ENCODE measurements at places on chromosomes 2 and 18. TPM values are rescaled to one million over a fixed set of nuclear protein-coding genes. Genes with fewer than 3 reads are reported as not detected.

Gene TUBB6
- 456 TPM for polyA plus RNA-seq

Gene NEB
- 0.11 TPM for polyA plus RNA-seq

Gene SERPINB3
- polyA plus RNA-seq = not detected

Gene IL36B
- polyA plus RNA-seq = not detected

Gene MROH2A
- not detected for polyA plus RNA-seq

Gene MYOM1
- 0.42 TPM for polyA plus RNA-seq

Gene MAP2
- 1.1 TPM for polyA plus RNA-seq

Gene CDH19
- not detected for polyA plus RNA-seq

Gene ZNF385B
- 0.30 TPM for polyA plus RNA-seq

Gene FABP1
- polyA plus RNA-seq = not detected

Gene CRACDL
- not detected for polyA plus RNA-seq

Gene LRATD1
- 0.86 TPM for polyA plus RNA-seq

Gene HOXD12
- 0.14 TPM for polyA plus RNA-seq

Gene STAT4
- polyA plus RNA-seq = 1.9 TPM

Gene CPS1
- polyA plus RNA-seq = 1.8 TPM

Gene UGT1A3
- not detected for polyA plus RNA-seq

Gene TMEM247
- not detected for polyA plus RNA-seq

Gene TACR1
- polyA plus RNA-seq = 0.05 TPM

Gene CDH2
- 107 TPM for polyA plus RNA-seq

Gene CCDC150
- polyA plus RNA-seq = 2.5 TPM

- DNase-seq = no peak
These were observed 7.3 kb downstream of the XRCC5 start for GRCh38 chr2:216116418-216116817.

DNA sequence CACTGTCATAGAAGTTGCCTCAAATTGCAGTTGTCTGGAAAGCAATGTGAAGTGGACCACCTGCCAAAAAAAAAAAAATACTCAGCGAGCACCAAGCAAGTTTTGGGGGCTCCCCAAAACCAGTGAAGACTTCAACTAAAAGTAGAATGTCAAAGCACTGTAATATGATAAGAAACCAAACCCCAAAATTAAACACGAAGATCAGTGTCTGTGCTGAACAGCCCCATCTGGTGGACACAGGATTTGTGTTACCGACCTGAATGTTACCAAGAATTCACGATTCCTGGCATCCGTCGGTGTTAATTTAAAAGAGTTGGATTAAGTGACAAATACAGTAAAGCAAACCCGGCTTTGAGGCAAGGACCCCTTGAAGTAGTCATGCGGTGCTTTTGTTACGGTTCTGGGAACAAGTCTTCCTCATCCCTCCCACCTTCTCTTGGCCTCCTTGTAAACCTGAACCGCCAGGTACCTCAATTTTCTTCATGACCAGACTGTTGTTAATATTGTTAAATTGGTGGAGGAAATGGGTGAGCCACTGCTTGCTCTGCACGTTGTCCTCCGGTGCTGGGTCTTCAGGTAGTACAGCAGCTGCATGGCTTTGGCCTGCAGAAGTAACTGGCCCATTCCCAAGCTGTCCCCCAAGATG, 31.3 kb upstream of the SSB start:
- DNase-seq = peak; percentile 78

GRCh38 chr2:174263997-174264396, 15.7 kb upstream of the OLA1 start:
- DNase-seq = peak; percentile 80

GRCh38 chr2:169225233-169225750, 137.0 kb downstream of the LRP2 start:
- no peak for DNase-seq

- DNase-seq = no peak
These were observed 705.1 kb upstream of the GCFC2 start for GRCh38 chr2:76415821-76416220.

- peak; percentile 40 for DNase-seq
These were observed 51.4 kb downstream of the ZFP36L2 start for GRCh38 chr2:43175020-43175441.

DNA sequence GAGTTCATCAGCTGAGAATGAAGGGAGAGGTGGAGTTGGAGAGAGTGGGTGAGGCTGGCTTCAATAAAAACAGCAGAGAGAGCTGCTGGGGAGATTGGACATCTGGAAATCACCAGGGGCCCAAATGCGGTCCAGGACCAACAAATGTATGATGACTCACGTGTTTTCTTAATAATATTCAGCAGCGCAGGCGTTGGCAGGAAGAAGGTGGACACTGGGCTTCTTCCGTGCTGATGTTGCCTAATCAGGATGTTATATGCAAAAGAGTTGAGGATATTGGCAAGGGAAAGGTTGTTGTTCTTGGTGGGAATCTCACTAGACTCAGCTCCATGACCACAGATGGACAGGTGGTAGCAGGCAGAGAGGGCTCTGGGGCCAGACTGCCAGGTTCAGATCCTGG, 12.8 kb upstream of the PLA2R1 start:
- peak; percentile 98 for DNase-seq

- no peak for DNase-seq
These were observed 25.2 kb upstream of the FRZB start for GRCh38 chr2:182891611-182892010.

- peak; percentile 24 for DNase-seq
These were observed 5.7 kb downstream of the ITGB6 start for GRCh38 chr2:160194351-160194750.

DNA sequence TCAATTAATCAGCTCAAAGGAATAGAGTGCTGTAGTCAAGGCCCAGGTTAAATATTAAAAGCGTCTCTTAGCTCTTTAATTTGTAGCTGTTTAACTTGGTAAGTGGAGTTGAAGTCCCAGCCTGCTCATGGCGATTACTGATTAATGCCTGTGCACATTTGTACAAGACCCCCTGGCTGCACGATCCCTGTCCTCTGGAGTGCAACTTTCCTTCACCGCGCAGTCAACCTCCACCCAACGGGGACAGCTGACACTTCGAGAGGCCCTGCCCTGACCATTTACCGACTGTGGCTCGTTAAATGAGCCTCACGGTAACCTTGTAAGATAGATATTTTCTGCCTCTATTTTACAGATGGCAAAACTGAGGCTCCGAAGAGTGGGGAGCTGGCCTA, 5.5 kb upstream of the CYS1 start:
- DNase-seq = no peak

DNA sequence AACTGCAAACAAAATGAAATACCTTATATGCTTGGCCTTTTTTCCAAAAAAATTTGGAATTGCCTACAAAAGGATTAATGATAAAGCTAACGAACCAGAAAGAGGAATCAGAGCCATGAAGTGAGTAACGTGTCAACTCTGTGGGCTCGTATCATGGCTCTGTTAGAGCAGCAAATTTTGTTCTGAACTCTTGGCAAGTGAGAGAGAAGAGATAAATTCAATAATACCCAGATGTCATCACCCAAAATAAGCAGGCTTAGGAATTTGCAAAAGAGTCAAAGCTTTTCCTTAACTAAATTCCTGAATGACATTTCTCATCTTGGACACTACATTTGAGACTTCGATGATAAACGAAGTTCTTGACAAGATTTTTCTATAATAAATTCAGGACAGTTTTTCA, 4.4 kb downstream of the TXNDC2 start:
- no peak for DNase-seq

DNA sequence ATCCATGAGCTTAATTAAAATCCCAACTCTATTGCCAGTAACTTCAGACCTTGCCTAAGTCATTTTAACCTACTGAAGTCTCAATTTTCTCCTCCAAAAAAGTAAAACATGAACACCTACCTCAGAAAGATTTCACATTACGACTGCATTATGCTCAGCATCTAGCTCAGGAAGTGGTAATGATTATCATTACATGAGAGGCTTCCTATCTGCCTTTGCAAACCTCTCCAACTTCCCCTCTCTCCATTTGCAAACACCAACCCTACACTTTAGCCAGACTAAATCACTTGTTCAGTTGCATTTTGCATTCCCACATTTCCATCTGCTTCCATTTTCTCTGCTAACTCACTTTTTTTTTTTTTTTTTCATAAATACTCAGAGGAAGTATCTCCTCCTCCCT, 6.8 kb downstream of the SLC38A11 start:
- no peak for DNase-seq

GRCh38 chr2:26640331-26640745, 828 bp downstream of the CIB4 start:
- peak; percentile 65 for DNase-seq

DNA sequence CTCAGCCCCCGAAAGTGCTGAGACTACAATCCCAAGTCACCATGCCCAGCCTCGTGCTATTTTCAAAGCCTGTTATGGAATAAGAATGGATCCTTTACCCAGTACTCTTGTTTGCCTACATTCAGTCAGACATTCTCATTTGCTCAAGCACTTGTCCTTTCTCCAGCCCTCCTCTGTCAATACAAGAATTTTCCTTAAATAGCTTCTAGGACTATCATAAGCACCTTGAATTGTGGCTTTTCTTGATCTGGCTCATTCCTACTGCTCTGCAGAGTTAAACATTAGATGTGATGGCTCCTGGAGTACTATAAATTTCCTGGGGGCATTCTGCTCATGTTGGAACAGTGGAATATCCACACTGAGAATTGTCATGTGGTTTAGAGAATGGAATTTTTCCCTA, 506.1 kb downstream of the ARHGAP15 start:
- DNase-seq = no peak

DNA sequence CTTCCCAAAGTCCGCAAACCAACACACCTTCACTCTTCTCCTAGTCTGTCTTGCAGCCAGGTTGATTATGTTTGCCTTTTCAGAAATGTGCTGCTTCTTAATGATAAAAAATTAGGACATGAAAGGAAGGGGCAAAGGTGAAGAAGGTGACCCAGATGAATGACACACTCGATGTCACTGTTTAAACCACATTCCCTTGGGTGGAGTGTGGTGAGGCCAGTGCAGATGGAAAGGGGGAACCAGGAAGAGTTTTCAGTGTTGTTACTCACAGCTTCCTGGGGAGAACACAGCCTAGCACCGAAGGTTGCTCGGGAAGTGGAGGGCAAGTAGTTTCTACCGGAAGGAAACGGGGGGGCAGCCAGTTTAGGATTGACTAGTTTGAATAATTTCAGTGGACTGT, 57.2 kb upstream of the BOD1L2 start:
- DNase-seq = no peak

GRCh38 chr2:217988014-217988839, 14.6 kb downstream of the TNS1 start:
- DNase-seq = peak; percentile 82

DNA sequence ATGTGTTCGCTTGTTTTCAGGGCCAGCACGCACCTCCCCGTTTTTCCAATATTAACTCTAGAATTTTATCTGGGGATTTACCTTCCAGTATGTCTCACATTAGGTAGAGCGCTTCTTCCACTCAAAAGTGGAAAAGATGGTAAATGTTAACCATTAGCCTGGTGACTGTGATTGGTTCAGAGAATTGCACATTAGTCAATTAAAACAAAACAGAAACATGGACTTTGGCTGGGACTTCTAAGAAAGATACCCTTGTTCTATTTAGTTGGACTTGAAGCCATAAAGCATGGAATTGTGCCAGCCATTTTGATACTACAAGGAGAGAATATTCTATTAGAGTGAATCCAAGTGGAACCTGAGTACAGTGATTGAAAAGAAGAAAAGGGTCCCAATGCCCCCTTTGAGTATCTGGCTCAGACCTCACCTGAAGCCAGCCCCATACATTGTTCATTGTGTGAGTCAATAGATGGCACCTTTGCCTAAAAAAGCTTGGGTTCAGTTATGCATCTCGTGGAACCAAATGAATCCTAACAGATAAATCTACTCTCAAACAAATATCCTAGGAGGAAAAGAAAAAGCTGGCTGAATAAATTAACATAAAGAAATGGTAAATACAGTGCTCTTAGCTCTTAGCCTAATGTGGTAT, 354.3 kb downstream of the IRS1 start:
- no peak for DNase-seq

DNA sequence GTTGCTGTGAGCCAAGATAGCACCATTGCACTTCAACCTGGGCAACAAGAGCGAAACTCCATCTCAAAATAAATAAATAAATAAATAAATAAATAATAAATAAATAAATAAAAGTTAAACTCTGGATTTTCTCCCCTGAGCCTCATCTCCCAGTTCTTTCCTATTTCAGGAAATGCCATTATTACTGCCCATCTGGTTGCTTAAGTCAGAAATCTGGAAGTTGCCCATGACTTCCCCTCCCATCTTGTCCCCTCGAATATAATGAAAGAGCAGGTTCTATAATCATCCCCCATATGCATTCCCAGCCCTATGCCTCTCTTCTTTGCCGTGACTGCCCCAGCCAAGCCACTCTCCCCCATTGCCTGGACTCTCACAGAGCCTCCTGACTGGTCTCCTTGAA, 4.2 kb upstream of the PSD4 start:
- no peak for DNase-seq

GRCh38 chr2:136098441-136098840, 19.5 kb downstream of the CXCR4 start:
- no peak for DNase-seq

- peak; percentile 75 for DNase-seq
These were observed 1.2 kb downstream of the ANKMY1 start for GRCh38 chr2:240556553-240557100.

DNA sequence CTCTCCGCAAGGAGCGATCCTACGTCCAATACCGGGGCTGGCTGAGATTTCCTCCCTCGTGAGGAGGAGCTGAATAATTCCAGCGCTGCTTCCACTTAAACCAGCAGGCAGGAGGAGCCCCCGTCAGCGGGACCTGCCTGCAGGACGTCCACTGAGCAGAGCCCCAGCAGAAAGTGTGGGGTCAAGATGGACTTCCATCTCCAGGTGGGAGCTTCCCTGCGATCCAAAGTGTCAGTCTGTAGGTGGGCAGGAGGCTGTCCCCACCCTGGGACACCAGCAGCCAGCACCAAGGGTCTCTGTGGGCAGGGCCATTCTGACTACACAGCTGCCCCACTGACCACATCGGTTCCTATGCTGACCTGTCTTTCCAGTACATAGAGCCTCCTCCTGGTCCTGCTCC, 462 bp upstream of the OTOS start:
- no peak for DNase-seq

GRCh38 chr2:236991874-236992273, 93.8 kb upstream of the COPS8 start:
- no peak for DNase-seq

GRCh38 chr2:189287982-189288521, 108.5 kb upstream of the COL5A2 start:
- peak; percentile 87 for DNase-seq

DNA sequence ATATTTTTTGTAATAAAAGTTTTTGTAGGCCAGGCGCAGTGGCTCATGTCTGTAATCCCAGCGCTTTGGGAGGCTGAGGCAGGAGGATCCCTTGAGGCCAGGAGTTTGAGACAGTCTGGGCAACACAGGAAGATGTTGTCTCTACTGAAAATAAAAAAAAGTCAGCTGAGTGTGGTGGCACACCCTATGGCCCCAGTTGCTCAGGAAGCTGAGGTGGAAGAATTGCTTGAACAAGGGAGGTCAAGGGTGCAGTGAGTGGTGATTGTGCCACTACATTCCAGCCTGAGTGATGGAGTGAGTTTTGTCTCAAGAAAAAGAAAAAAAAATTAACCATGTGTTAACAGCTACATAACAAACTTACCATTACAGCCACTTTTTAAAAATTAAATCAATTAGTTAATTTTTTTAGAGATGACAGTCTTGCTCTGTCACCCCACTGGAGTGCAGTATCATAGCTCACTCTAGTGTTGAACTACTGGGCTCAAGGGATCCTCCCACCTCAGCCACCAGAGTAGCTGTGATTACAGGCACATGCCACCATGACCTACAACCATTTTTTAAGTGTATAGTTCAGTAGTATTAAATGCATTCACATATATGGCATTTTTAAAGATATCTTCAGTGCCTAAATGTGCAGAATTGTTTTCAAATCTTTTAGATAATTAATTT, 67.2 kb upstream of the ACYP2 start:
- DNase-seq = no peak

GRCh38 chr2:105329561-105330495, at the start of gene TGFBRAP1:
Gene TGFBRAP1, minus strand, starts transcription at chr2:105329735. Its CDS starts 21,434 bp downstream, at chr2:105308301.
- peak; percentile 84 for DNase-seq

- DNase-seq = peak; percentile 6
These were observed 18.1 kb downstream of the ABHD3 start for GRCh38 chr18:21686282-21687105.
